Adrenal gland (tissue), 19 donors: ENCODE measurements at places on chromosomes 5 and 9. TPM values are rescaled to one million over a fixed set of nuclear protein-coding genes. Genes with fewer than 3 reads are reported as not detected.

DNA sequence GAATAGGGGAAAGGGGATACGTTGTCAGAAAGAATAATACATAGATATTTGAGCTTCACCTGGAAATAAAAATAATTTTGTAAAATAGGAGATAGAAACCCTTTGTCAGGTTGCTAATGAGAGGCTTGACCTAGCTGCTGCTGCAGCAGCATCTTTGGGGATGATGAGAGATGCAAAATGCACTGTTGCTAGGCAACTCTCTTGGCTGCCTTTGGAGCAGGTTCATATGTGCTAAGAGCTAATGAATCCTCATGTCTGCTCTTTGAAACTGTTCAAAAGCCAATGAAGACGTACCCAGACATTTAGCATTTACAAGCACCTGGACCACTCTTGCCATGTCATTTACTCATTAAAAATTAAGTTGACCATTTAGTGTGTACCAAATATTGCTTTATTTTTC is 121.7 kb downstream of the FOCAD start:
- H3K4me3 ChIP-seq: no peak overlapping the region
- H3K27ac ChIP-seq: no peak overlapping the region
- H3K36me3 ChIP-seq: no peaks in the 10 kb centered on the region
- no peaks in the 10 kb centered on the region for H3K27me3 ChIP-seq
- no peaks in the 10 kb centered on the region for H3K4me1 ChIP-seq
- DNase-seq: no peak

- no peaks in the 10 kb centered on the region for H3K4me1 ChIP-seq
- H3K4me3 ChIP-seq: no peak overlapping the region
- no peaks in the 10 kb centered on the region for H3K27me3 ChIP-seq
- DNase-seq: no peak
- H3K27ac ChIP-seq: no peak overlapping the region
Measured at GRCh38 chr9:84586662-84587061, 82.9 kb upstream of the NTRK2 start.

GRCh38 chr5:886716-887325 is 5.8 kb downstream of the BRD9 start:
- H3K27ac ChIP-seq: no peak overlapping the region
- no peak overlapping the region for H3K4me3 ChIP-seq
- DNase-seq: no peak
- H3K36me3 ChIP-seq: peaks cover 77% of the 10 kb centered on the region

DNA sequence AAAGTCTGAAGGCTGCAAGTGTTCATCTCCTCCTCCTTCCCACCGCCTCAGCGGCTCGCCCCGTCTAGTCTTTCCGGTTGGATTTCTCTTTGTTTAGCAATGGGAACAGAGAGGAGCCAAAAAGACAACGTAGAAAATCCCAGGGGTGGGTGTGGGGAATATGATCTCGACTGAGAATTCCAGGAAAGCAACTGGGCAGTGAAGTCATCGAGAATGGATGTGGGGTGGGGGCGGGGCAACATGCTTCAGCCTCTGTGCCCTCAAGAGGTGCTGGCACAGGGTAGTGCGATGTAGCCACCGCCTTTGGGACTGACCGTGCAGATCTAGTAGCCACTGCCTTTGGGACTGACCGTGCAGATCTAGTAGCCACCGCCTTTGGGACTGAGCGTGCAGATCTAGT is 12.9 kb downstream of the MSX2 start:
- H3K27me3 ChIP-seq: peaks cover 46% of the 10 kb centered on the region
- no peak overlapping the region for H3K4me3 ChIP-seq
- no peaks in the 10 kb centered on the region for H3K4me1 ChIP-seq
- H3K36me3 ChIP-seq: no peaks in the 10 kb centered on the region
- DNase-seq: no peak

DNA sequence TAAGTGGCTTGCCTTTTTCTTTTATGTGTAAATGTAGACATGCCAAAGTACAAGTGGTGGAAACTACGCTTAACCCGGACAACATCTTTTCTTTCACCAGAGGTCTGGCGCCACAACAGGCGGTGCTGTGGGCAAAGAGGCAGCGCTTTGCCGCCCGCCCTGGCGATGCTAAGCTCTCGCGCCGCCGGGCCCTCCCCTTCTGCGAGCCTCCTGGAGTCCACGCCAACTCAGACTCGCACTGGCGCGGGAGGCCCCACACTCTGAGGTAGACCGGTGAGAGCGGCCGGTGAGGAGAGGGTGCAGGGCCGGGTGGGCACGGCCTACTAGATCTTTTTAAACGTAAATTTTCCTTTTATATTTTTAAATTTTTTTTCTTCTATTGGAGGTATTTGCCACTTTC is 2253.1 kb upstream of the C9orf72 start:
- H3K4me1 ChIP-seq: no peaks in the 10 kb centered on the region
- H3K4me3 ChIP-seq: no peak overlapping the region
- H3K36me3 ChIP-seq: no peaks in the 10 kb centered on the region
- no peaks in the 10 kb centered on the region for H3K27me3 ChIP-seq
- H3K27ac ChIP-seq: no peak overlapping the region
- DNase-seq: no peak

DNA sequence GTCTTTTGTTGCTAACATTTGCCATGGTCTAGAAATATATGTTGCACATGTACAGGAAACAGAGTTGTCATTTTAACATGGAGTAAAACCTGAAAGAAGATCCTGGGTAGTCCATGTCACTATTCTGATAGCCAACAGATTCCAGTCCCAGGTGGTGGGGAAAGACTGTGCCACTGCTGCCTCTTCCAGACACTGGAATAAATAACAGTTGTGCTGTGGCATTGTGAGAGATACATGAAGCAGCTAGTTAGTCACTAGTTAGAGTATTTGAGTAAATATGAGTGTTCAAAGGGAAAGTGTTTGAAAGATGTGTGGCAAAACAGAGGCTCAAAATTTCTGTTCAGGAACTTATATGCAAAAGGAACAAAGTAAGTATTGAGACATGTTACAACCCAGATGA is 1408.3 kb downstream of the EFNA5 start:
- no peaks in the 10 kb centered on the region for H3K4me1 ChIP-seq
- H3K36me3 ChIP-seq: no peaks in the 10 kb centered on the region
- DNase-seq: no peak
- H3K27me3 ChIP-seq: no peaks in the 10 kb centered on the region
- H3K27ac ChIP-seq: no peak overlapping the region
- H3K4me3 ChIP-seq: no peak overlapping the region

The SLC36A2 gene
- total RNA-seq: not detected

The TEK gene
- total RNA-seq: 19.6 TPM
